ENCODE measurements at places on chromosomes 6 and 20. TPM values are rescaled to one million over a fixed set of nuclear protein-coding genes. Genes with fewer than 3 reads are reported as not detected.

- no peak for DNase-seq
Observed at GRCh38 chr6:131003488-131004386, 59.3 kb downstream of the EPB41L2 start.

DNA sequence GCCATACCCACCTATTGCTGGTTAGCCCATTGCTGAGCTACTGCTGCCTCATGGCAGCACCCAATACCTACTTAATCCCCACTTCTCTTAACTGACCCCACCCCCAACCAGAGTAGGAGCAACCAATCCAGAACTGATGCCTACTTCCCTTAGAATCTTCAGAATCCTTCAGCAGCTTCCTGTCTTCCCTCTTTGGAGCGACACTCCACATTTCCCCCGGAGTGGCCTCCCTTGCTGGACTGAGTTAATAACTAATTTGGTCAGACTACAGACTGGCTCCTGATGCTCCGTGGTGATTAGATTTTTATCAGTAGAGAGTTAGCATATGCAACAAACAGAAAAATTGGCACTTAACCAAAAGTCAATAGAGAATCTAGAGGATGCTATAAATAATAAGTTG, 51.2 kb upstream of the UBR2 start:
- DNase-seq, result no peak

DNA sequence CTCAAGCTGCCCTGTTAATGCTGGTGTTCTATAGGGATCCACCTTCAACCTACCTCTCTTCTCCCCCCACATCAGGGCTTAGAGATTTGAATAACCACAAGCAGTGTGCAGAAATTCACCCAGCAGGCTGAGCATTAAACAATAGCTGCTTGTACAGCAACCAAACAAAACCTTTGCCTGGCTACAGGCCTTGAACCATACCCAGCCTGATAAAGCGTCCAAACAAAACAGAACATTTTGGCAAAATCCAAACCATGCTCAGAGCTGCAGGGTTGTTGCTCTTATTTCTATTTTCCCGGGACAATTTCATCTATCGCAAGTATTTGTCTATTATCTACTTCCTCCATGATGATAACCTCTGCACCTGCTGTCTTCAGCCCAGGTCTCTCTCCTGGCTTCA, 142.3 kb downstream of the UNC5CL start:
- DNase-seq, result no peak

- DNase-seq, result no peak
Observed at GRCh38 chr6:109300874-109301273, 81.4 kb downstream of the CD164 start.

- no peak for DNase-seq
Observed at GRCh38 chr6:34028691-34029360, 117.1 kb downstream of the GRM4 start.

DNA sequence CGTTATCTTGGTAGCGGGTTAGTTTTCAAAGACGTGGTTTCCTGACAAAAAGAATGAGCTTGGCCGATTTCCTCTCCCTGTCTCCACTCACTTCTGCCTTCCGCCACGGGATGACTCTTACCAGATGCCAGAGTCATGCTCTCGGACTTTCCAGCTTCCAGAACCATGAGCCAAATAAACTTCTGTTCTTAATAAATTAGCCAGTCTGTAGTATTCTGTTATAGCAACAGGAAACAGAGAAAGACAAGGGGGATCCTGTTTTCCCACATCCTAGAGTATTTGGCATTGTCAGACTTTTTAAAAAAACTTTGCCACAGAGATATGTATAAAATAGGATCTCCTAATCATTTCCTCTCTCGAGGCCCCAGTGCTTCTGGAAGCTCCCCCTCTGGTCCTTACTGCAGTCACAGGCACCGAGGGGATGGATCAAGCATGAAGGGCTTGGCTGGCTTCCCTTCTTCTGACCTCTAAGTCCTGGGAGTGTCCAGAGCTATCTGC, 84.9 kb upstream of the NAA20 start:
- peak; percentile 51 for DNase-seq

DNA sequence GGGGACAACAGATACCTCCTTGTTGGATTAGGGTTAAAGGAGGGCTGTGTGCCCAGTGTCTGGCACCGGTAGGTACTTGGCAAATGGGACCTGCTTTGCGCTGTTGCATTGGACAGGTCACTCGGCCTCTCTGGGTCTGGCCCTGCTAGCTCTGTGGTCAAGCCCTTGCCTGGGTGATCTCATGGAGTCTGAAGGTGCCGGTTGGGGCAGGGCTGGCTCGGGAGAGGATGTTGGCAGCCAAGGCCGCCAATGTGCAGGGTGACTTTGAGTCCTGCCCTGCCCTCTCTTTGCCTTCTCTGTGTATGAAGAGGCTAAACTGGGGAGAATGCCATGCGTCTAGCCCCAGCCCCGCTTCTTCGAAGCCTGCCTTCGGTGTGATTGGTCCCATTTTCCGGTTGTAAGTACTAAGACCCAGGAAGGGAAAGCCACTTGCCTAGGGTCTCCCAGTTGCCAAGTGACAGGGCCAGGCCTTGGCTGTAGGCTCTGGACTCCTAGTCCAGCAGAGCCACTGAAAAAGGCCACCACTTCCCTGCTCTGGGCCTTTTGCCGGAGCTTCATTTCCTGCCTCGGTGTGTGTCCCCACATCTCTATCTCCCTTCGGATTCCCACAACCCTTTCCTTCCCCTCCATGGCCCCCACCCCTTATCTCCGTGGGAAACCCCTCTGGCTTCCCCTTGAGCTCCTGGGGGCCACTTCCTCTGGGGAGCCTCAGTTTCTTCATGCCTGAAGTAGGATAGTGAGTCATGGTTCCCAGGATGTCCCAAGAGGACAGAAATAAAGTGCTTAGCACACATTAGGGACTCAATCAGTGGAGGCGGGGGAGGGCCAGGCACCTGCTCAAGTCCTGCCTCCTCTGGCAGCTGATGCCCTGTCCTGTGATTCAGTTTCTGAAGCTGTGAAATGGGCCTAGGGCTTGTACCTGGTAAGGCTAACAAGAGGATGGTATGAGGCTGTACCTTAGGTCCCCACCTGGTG, 3.9 kb downstream of the SRC start:
- DNase-seq, result peak; percentile 29

- no peak for DNase-seq
Observed at GRCh38 chr20:57663241-57663640, 43.0 kb upstream of the ZBP1 start.

GRCh38 chr20:57435498-57436222, 44.5 kb downstream of the RBM38 start:
- peak; percentile 80 for DNase-seq

- DNase-seq, result peak; percentile 26
Observed at GRCh38 chr6:145214570-145214969, 520.8 kb downstream of the EPM2A start.

The HRH3 gene
- not detected for total RNA-seq

Measured in Daoy (cell line).